Heart right ventricle (tissue), 16 donors: ENCODE measurements at places on chromosomes 11 and 22. TPM values are rescaled to one million over a fixed set of nuclear protein-coding genes. Genes with fewer than 3 reads are reported as not detected.

- no peak for DNase-seq
Observed at GRCh38 chr22:30705710-30706651, 11.3 kb downstream of the OSBP2 start.

- no peak for DNase-seq
Observed at GRCh38 chr11:110908401-110909105, 196.3 kb upstream of the ARHGAP20 start.

The VSTM5 gene
- total RNA-seq = 0.23 TPM

DNA sequence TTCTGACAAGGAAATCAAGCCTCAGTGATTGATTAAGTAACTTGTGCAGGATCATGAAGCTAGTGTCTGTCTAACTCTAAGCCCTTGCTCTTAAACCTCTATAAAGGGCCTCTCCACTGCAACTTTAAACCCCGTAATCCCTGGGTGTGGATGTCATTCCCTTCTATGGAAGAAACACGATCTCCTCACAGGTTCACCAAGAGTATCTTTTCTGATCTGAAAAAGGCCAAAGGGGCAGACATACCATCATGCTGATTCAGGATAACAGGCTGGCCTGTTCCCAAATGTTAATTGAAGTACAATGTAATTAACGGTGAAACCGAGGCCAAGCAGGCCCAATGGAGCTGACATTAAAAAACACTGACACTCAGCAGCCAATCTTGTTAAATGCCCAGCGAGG, 17.1 kb downstream of the TTC12 start:
- no peak for DNase-seq

The RASD2 gene
- total RNA-seq = 1.4 TPM

DNA sequence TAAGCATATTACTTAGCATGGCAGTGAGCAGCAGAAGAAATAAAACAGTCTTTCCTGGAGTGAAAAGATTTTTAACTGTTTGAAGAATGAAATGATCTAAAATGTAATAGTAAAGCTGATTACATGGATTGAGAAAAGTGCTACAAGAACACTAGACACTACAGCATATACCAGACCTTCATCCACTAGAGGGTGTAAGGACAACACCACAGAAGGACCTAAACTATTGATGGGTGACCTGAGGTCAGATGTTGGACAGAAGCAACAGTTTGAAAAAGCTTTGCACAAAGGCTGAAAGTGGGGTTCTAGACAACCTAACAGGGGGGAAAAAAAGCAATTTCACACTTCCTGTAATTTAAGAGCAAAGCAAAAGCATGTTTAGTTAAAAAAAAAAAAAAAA, 97.7 kb downstream of the RBFOX2 start:
- DNase-seq = peak; percentile 62

DNA sequence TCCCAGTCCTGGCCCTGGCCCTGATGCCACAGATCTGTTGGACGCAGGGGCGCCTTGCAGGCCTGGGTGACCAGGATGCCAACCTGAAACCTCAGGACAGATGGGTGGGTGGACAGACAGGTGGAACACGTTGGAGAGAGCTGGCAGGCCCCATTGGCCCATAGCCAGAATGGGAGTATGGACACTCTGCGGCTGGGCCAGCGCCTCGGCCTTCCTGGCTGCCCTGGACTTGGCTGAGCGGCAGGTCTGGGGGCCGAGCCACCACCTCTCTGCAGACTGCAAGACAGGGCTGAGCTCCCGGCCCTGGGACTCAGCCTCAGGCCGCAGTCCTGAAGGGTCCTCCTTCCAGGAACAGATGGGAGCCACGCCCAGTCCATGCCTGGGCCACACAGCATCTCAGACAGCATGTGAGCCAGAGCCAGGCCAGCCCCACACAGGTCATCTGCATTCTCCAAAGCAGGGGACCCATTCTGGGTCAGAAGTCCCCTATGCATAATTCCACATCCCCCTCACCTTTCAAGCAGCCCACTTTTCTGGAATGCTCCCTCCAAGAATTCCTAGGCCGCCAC, 14.1 kb downstream of the WNT7B start:
- DNase-seq = no peak

The MFRP gene
- not detected for total RNA-seq

The OR2AG1 gene
- total RNA-seq = not detected

DNA sequence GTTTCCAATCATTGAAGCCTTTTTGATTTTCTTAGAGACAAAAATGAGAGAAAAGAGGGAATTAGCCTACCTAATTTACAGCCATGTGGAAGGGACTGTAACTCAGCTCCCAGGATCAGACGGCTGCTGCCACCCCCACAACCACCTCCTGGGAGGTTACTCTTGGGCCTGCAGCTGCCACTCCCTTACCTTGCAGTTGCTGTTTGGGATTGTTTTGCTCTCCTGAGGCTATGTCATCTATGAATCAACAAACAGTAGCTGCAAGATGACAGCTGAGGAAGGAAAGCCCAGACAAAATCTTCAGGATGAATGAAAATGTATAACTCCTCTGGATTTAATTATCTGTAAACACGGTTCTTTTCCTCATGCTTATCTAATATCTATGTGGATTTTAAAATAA, 28.0 kb upstream of the ZC3H12C start:
- no peak for DNase-seq

The RFPL2 gene
- not detected for total RNA-seq

The OR8K3 gene
- not detected for total RNA-seq

DNA sequence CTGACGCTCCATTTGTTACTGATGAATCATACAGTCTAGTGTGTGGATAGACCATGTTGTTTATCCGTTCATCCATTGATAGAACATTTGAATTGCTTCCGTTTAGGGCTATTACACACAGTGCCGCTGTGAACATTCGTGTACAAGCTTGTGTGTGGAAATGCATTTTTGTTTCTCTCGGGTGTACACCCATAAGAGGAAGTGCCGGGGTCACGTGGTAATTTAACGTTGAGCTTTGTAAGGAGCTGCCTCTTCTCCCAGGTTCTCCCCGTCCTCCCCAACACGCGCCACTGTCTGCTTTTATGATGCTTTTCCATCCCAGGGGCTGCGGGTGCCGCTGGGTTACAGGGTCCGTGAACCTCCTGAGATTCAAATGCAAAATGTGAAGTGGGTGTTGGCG, 142.3 kb downstream of the IGLL1 start:
- DNase-seq = no peak

GRCh38 chr22:37970864-37971263, 13.5 kb downstream of the SOX10 start:
- no peak for DNase-seq

The CDCA5 gene
- total RNA-seq = 1.2 TPM

- no peak for DNase-seq
Observed at GRCh38 chr11:5655474-5655873, 29.4 kb downstream of the TRIM5 start.

DNA sequence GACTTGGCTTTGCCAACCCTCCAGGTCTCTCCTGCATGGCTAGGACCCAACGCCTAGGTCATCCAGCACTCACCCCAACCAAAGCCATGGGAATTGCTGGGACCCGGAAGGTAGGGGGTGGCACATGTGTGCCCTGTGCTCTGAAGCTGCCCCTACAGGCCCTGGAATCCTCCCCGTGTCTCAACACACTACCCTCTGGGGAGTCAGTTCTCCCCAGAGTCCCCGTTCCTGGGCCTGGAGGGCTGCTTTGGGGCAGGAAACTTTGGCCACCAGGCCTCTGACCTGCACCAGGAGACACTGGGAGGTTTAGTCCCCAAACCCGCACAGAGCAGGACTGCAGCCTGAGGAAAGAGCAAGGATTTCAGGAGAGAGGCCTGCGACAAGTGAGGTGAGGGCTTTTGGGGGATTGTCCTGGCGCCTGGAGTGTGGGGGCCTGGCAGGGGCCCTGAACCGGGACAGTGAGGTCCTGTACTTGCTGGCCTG, 495 bp upstream of the IFITM1 start:
- peak; percentile 17 for DNase-seq

The OR4X2 gene
- total RNA-seq = not detected
